NCI-H2081 (cell line): ENCODE measurements at places on chromosomes 2 and 18.
A peak's percentile ranks its signal among the peaks of the same experiment; 100 is the strongest.

DNA sequence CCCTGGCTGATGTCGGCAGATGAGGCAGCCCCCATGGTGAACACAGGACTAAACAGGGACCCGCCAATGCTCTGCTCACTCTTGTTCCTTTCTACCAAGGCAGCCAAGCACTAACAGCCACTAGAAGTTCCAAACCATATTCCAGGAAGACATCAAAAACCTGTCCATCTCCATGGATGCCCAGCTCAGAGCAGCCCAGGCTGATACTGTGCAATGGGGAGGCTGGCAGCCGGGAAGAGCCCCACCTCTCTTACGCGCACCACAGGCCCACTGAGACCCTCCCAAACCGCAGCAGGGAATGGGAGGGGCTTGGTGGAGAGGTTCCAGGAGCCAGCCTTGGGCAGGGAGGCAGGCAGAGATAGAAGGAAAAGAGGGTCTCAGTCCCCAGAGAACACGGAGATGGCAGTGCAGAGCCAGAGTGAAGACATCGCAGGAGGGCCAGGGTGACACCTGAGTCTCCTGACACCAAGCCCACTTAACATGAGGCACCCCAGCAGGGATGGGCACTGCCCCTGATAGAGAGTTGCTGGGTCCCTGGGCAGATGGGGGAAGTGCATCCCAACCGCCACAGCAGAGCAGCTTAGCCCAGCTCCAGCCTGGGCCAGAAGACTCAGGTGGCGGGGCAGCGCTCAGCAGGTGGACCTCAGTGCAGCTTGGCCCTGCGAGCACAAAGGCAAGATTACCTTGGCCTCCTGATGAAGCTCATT, 3.4 kb downstream of the HS6ST1 start:
- DNase-seq: no peak

GRCh38 chr2:218029366-218030360, 26.9 kb upstream of the TNS1 start:
- no peak for DNase-seq

- no peak for DNase-seq
These were observed 40.7 kb downstream of the INO80D start for GRCh38 chr2:206045251-206045650.

DNA sequence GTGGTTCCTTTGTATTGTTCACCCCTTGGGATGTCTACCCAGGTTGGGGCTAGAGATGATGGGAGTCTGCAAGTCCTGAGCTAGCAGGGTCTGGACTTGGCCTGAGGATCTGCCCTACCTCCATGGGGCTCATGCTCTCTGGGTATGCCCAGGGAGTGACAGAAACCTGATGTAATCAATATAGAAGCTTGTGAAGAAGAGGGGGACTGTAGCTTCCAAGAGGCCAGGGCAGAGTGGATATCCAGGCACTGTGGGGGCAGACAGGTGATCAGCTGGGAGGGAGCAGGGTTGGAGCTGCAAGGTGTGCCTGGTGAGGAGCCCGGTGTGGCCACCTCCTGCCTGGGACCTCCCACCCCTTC, 164.2 kb downstream of the CTIF start:
- DNase-seq: no peak

GRCh38 chr2:240183875-240184590, 43.6 kb upstream of the OTOS start:
- DNase-seq: no peak

DNA sequence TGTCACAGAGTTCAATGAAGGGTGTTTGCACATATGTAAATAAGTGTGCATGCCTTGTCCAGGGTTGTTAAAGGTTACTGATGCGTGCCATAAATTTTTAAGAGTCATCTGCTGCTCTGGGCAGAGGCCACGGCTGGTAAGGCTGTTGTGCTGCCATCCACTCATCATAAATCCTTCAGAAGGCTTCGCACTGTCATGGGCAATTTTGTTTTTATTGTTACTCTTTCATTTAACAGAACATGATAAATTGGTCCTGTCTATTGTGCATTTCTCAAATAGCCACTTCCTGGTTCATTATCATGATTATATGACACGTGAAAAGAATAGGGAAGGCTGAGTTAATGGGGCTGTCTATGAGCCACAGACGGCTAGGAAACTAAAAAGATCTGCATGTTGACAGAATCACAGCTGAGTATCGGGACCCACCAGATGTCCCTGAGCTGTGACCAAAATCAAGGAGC, 634.3 kb upstream of the SOX11 start:
- DNase-seq: peak; percentile 99

DNA sequence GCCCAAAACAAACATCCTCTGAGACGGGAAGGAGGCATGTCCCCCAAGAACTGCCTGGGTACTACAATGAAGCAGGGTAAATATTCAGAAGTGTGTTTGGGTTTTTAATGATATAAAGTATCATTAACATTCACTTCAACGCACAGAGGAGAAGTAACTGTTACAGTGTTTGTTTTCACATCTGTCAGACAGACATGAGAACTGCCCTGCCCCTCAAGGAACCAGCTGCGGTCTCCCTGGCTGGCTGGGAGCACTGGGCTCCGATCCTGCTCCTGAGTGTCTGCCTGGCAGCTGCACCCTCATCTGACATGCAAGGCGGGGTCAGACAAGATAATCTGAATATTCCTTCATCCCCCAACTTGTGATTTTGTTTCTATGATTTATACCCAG, 75.6 kb downstream of the MBP start:
- no peak for DNase-seq

DNA sequence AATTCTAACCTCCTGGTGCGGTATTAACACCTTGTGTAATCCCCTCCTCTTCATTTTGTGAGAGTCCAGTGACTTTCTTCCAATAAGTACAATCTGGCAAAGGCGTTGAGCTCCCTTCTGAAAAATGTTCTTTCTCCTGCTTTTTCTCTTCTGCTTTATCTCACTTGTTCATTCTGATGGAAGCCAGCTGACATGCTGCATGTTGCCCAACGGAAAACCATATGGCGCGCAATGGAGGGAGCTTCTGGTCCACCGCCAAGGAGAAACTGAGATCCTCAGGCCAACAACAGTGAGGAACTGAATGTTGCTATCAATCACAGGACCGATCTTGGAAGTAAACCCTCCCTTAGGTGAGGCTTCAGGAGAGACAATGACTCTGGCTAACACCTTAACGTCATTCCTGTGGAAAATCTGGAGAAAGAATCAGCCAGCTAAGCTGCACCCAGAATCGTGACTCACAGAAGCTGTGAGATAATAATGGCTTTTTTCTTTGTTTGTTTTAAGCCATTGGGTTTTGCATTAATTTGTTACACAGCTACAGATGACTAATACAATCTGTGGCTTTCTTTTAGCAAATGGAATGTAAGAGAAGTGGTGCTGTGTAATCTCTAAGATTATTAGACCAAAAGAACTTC, 1323.9 kb upstream of the DDX18 start:
- no peak for DNase-seq

DNA sequence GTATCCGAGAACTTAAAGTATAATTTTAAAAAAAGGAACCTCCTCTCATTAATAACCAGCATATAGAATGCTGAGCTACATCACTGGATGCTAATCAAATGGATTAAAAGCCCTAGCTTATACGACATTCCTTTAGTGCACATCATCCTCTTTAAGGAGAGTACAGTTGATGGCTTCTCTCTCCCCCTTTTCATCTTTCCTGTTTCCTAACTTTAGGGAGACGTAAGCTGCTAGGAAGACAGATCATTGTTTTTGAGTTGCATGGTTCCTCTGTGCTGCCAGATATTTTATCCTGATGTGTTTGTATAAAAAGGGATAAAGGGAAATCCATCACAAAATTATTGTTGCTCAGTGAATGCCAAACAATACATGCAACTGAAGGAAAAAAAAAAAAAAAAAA, 94.2 kb downstream of the SLC8A1 start:
- no peak for DNase-seq

- DNase-seq: no peak
These were observed 10.1 kb upstream of the SESTD1 start for GRCh38 chr2:179274749-179275148.

GRCh38 chr2:194556629-194557028, 1100.4 kb upstream of the SLC39A10 start:
- DNase-seq: no peak

DNA sequence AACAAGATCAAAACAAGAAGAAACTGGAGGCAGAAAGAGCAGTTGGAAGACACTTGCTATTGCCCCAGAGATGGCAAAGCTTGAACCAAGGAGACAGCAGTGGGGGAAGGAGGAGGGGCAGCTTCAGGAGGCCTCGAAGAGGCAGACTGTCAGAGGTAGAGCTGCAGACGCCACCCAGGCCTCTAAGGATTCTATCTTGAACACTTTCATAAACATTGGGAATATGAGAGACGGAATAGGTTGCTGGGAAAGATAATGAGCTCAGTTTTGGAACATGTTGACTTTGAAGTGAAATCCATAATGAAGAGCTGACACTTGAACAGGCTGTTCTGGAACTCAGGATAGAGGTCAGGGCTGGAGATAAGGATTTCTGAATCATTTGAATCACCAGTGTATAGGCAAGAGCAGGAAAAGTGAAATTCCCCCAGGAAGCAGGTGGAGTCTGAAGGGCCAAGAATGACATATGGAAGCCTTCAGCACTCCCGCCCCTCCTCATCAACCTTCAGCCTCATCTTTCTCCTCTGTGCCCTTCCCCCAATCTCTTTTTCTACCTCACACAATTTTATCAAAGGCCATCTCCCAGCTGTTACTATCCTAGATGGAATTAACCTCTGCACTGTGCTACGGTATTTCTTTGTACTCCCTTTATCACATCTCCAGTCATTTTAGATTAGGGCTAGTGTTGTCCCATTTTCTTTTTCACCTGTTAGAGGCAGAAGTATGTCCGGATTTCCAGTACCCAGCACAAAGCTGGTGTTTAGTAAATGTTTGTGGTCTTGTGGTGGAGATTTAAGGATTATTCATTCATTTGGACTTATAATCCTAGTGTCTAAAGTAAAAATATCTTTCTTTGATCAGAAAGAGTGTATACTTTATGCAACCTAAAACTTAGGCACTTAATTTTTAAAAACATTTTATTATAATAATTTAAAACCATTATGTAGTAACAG, 47.5 kb upstream of the RTN4 start:
- DNase-seq: no peak

- no peak for DNase-seq
These were observed 52.0 kb downstream of the ARL4C start for GRCh38 chr2:234444893-234445292.

DNA sequence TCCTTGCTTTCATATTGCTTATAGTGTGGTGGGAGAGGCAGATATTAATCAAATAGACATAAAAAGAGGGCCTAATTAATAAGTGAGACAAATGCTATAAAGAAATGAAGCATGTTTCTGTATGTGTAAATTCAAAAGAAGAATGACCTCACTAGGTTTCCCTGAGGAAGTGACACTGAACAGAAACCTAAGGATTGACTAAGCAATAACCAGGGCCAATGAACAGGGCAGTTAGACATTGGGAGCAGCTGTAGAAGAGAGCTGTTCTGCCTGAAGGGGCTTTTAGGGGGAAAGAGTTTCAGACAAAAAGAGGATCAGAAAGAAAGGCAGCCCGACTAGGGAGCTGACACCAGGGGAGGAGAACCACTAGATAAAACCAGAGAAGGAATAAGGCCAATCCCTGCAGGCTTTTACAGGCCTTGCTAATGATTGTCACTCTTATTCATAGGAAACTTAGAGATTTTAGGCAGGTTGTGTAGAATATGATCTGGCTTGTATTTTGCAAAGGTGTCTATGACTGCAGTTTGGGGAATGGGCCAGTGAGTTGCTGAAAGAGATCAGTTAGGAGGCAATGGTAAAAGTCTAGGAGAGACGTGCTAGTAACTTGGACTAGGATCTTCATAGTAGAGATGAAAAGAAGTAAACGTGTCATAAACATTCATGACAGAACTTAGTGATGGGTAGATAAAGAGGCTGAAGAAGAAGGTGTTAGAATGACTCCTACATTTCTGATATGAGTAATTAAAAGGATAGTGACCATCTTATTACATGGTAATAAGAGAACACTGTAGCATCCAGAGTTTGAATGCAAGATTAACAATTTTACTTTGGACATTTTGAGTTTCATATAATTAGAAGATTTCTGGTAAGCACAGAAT, 26.8 kb upstream of the NABP1 start:
- DNase-seq: no peak

- no peak for DNase-seq
These were observed 58.0 kb upstream of the EDAR start for GRCh38 chr2:109046925-109047508.

DNA sequence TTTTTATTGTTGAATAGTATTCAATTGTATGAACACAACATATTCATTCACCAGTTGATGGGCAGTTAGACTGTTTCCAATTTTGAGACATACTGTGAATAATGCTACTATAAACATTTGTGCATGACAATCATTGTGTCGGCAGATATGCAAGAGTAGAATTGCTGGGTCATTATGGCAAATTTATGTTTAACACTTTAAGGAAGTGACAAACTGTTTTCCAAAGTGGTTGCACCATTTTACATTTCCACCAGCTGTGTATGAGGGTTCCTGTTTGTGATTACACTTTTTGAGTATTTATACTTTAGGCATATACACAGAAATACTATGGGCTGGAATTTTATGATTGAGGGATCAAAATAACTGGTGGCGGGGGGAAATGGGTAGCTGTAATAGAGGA, 61.2 kb downstream of the MAP4K3 start:
- DNase-seq: no peak

- no peak for DNase-seq
These were observed 22.5 kb downstream of the PASK start for GRCh38 chr2:241126771-241127202.

DNA sequence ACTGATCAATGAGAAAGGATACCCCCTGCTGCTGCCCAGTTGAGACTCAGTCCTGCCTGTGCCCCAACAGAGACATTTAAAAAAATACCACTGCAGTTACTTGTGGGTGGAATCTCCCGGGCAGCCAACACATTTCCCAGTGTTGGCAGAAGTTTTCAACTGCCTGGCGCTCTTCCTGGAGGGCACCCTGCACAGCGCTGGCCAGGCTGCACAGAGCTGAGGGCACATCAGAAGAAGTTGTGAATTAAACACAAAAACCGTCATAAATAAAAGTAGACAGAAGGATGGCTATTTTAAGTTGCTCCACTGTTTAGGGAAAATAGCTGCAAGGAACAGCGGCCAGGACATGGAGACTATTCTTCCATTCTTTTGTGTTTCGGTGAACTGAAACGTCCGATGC, 110.2 kb upstream of the THOC1 start:
- DNase-seq: no peak

GRCh38 chr18:30280861-30281470, 761.6 kb downstream of the DSC3 start:
- DNase-seq: peak; percentile 58

- no peak for DNase-seq
These were observed 42.2 kb downstream of the THNSL2 start for GRCh38 chr2:88212251-88212790.
